ENCODE measurements at places on chromosomes 2 and 18.

DNA sequence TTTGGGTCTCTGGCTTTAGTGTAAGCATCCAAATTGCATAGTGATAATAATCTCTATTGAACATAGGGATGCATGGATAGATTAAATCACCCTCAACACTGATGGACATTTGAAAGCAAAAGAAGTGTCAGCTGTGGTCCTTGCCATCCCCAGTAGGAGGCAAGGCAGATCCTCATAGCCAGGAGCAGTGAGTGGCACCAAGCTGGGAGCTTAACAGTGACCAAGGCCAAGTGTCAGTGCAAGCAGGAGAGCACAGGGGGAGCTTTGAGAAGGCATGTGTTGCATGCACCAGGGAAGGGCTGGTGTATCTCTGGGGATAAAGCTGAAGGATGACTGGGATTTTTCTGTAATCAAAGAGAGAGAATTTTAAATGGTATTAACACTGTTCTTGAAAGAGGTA, 14.7 kb downstream of the SLC14A1 start:
- no peak for DNase-seq

DNA sequence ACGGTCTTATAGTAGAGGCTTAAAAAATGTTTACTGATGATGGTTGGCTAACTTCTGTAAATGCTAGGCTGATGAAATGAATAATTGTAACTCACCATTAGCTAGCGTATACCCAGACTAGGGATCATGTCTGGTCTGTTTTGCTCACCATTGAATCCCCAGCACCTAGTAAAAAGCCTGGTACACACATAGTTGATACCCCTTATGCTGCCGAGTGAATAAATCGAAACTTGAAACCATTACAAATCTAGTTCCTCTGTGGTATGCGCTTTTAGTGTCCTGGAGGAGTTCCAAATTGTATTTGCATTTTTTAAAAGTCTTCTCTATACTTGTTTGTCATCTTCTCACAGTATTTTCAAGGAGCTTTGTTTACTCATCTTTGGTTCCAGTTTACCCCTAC, 1.3 kb downstream of the TAF1B start:
- DNase-seq, result no peak

- no peak for DNase-seq
Observed at GRCh38 chr2:224046752-224047151, 7.7 kb upstream of the SERPINE2 start.

DNA sequence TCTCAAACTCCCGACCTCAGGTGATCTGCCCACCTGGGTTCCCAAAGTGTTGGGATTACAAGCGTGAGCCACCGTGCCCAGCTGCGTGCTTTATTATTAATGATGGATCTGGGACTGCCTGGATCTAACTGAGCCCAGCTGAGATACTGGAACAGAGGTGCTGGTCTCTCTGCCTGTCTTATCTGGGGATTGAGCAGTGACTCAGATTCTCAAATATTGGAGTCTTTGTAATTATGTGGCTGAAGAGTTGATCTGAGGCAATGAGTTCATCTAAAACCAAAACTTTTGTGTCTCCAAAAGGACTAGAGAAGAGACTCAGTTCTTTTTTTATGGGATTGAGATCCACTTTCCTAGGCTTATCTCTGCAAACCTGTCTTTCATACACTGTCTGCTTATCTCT, 16.3 kb downstream of the PLEKHB2 start:
- no peak for DNase-seq

Measured in BJ (cell line).